Lung (tissue), 17 donors: ENCODE measurements at places on chromosomes 4 and X. TPM values are rescaled to one million over a fixed set of nuclear protein-coding genes. Genes with fewer than 3 reads are reported as not detected.

GLRA2 gene
- polyA plus RNA-seq = not detected

FRG2 gene
- not detected for polyA plus RNA-seq

POLN gene
- 0.68 TPM for polyA plus RNA-seq

XPNPEP2 gene
- polyA plus RNA-seq = 0.61 TPM

ARR3 gene
- not detected for polyA plus RNA-seq

TLR2 gene
- polyA plus RNA-seq = 190 TPM

HSFX2 gene
- 0.61 TPM for polyA plus RNA-seq

CXCL10 gene
- 18.6 TPM for polyA plus RNA-seq

MAGEE2 gene
- polyA plus RNA-seq = 0.03 TPM

FTSJ1 gene
- polyA plus RNA-seq = 48.3 TPM

MAML3 gene
- polyA plus RNA-seq = 3.0 TPM
